ENCODE measurements at places on chromosomes 3 and 15.

GRCh38 chr3:33322412-33322811 is 45.2 kb downstream of the FBXL2 start:
- no peak for DNase-seq

DNA sequence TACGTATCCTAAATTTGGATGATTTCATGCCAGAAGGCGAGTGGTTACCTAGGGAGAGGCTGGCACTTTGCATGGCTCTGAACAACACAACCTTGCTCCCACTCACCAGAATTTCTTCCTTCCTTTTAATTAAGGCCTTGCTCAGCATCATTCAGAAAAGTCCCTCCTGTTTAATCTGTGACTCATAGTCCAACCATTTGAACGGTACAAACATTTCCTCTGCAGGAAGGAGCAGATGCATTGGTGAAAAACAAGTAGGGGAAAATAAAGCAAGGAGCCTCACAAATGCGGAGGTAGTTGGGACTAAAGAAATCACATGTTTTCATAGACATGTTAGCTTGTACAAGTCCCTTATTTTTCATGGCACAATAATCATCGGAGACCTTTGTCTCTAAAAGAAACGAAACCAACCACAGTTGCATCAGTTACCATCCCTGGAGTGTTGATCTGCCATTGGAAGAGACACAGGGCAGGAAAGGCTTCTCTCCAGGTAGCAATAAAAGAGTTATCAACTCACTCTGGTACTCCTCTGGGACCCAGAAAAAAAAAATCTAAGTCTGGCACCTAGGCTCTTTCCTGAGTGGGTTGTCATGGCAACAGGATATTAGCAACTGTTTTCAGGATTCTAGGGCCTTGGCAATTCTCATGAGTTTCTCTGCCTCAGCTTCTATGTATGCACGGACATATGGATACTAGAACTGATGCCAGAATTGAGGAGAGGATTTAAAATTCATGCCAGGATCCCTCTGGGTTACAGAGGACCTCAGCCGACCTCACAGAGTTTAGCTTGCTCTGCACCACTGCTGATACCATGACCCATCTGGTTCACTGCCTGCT is 255.4 kb upstream of the ARPP21 start:
- no peak for DNase-seq

DNA sequence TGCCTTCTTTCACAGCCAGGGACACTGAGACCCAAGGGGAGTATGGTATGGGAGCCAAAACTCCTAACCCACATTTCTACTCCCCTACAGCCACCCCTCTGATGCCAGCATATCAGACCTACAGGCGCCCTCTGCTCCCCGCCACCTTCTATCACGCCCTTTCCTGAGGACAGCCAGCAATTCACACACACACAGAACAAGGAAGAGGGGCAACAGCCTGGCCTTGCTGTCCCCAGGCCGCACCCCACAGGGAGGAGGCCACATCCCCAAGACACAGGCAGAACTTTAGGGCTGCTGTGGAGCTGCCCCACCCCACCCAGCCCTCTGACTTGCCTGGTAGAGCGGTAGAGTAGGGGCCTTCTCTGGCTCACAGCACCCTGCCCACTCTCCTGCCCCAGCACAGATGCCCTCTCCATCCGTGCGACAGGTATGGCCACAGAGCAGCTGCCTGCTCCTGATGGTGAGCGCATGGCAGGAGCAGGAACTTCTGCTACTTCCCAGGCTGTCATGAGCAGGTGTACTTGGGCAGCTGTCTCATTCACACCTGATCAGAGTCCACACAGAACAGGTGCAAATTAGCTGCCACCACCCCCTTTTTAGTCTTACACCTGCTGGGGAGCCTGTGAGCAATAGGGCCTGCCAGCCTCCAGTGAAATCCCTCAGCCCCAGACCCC is 33.4 kb downstream of the CCDC33 start:
- DNase-seq = no peak

GRCh38 chr3:190614226-190615059 is 100.6 kb downstream of the IL1RAP start:
- no peak for DNase-seq

- DNase-seq = no peak
Observed at GRCh38 chr3:123523023-123523412, 61.8 kb downstream of the HACD2 start.

- no peak for DNase-seq
Observed at GRCh38 chr3:124615896-124616543, 114.2 kb upstream of the UMPS start.

GRCh38 chr3:47410417-47410720 is 29.5 kb downstream of the PTPN23 start:
- no peak for DNase-seq

DNA sequence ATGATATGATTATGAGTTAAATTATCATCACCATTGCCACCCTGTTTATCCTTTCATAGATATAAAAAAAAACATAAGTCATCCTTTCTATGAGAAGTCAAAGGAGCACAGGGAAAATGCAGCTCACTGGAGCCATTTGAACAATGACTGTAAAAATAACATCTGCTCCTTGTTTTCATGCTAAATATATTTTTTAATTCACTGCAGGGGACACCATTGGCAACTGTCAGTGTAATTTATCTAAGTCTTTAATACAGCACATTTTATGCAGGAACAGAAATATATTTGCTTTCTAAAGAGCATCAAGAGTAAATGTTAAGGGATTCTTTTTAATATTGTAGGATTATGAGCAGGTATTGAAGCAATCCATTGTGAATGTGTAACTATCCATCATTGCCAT is 371.3 kb downstream of the ZBBX start:
- no peak for DNase-seq

GRCh38 chr3:1272546-1273265 is 179.9 kb downstream of the CNTN6 start:
- DNase-seq = no peak

DNA sequence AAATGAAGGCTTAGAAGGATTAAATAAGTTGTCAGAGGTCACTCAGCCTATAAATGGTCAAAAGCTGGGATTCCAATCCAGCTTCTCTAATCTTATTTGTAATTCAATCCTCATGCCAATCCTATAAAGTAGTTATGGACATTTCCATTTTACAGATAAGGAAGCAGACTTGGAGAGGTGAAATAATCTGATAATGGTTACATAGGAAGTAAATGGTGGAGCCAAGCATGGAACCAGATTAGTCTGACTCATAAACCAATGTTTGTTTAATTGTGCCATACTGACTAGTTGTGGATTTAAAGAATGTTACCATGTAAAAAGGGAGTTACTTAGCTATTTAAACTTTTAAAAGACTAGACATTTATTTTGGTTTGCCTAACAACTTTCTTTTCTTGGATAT is 59.7 kb downstream of the KCNAB1 start:
- no peak for DNase-seq

DNA sequence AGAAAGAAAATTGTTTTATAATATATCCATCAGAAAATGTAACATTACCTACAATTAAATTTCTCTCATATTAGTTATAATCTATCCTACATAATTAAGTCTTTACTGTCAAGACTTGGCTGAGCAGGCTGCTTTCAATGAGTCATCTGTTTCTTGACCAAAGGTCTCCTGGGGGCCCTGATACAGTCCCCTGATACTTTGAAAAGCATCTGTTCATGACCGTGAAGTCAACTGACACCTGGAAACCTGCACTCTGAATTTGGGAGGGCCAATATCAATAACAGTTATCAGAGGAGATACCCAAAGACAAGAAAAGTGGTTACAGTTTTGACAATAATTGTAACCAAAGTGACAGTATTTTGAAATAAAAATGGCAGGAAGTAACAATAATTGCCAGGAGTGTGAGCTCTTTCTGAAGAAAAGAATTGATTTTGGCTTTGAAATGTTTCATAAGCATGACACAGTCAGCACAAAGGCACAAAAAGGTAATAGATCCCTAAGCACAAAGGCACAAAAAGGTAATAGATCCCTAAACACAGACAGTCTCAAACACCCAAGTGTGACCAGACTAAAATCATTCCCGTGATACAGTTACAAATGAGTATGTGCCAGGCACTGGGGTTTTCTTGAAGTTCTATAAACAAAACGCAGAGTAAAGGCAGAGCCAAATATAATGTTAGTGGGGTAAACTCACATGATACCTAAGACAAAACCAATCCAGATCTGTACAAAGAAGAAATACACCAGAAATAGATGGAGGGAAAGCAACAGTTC is 260.7 kb downstream of the PLOD2 start:
- no peak for DNase-seq

GRCh38 chr15:70374096-70374495 is 276.4 kb upstream of the TLE3 start:
- DNase-seq = no peak
